A673 (cell line): ENCODE measurements at places on chromosomes 12 and 14. TPM values are rescaled to one million over a fixed set of nuclear protein-coding genes. Genes with fewer than 3 reads are reported as not detected.
A peak's percentile ranks its signal among the peaks of the same experiment; 100 is the strongest.

GRCh38 chr12:29546000-29546399, 48.5 kb upstream of the OVCH1 start:
- peak; percentile 5 for DNase-seq

- no peak for DNase-seq
Measured at GRCh38 chr14:43308421-43309110, 1198.5 kb downstream of the FSCB start.

GRCh38 chr14:50520947-50521815, 11.2 kb downstream of the MAP4K5 start:
- DNase-seq: peak; percentile 59

DNA sequence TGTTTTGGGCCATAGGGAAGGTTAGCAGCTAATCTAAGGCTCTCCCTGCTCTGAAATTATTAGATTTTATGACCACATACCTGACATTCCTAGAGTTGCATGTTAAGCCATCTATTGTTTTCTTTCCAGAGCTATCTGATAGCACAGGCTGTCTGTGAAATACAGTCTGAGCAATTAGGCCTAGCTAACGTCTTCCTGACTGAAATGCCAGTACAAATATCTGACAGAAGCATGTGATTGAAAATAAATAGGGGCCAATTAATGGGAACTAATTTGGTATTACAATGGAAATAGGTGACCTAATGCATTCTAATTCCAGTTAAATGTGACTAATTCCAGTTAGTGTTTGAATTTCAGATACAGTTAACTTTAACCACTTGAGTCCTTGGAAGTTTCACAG, 115.2 kb downstream of the C12orf75 start:
- DNase-seq: no peak

DNA sequence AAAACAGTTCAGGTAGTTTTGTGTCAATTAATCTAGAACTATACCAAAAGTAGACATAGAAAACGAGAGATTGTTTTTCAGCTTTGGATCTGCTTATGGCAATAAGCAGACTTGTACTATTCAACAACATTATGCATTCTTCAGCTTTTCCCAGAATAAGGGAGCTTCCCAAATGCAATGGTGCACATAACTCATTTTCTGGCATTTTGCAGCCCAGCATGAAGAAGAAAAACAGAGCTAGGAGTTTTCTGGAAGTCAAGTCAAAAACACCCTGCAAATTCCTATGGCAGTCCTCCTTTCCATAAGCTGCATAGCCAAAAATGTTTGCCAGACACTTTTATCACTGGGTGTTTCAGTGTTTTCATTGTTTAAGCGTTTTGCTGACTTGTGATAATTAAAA, 314.7 kb downstream of the NAV3 start:
- no peak for DNase-seq

- no peak for DNase-seq
Measured at GRCh38 chr12:6891646-6892001, 13.0 kb upstream of the LRRC23 start.

- peak; percentile 62 for DNase-seq
Measured at GRCh38 chr14:59630288-59630963, 53.8 kb upstream of the CCDC175 start.

The TOGARAM1 gene
- total RNA-seq: 16.8 and 18.5 TPM in 2 replicates

The SERPINA3 gene
- 0.17 TPM in 1 of 2 replicates, not detected in the other for total RNA-seq

The CISTR gene
- not detected in 2 replicates for total RNA-seq

The P2RX7 gene
- 0.17 and 0.42 TPM in 2 replicates for total RNA-seq

The PDE3A gene
- 0.61 and 0.80 TPM in 2 replicates for total RNA-seq

The KRT77 gene
- total RNA-seq: not detected in 2 replicates

The NOXRED1 gene
- 0.58 and 1.0 TPM in 2 replicates for total RNA-seq

The TAS2R9 gene
- total RNA-seq: not detected in 2 replicates

The SLC25A21 gene
- total RNA-seq: 4.3 and 4.7 TPM in 2 replicates

The HOXC10 gene
- total RNA-seq: 27.8 and 30.4 TPM in 2 replicates

The NOVA1 gene
- 13.4 and 16.0 TPM in 2 replicates for total RNA-seq
